MCF 10A (cell line): ENCODE measurements at places on chromosomes 6 and 20. TPM values are rescaled to one million over a fixed set of nuclear protein-coding genes. Genes with fewer than 3 reads are reported as not detected.

- DNase-seq: no peak
Observed at GRCh38 chr6:37241775-37242428, 15.7 kb upstream of the TBC1D22B start.

GRCh38 chr6:108565893-108566292 lies 5.2 kb downstream of the FOXO3 start:
- peak; percentile 92 for DNase-seq

DNA sequence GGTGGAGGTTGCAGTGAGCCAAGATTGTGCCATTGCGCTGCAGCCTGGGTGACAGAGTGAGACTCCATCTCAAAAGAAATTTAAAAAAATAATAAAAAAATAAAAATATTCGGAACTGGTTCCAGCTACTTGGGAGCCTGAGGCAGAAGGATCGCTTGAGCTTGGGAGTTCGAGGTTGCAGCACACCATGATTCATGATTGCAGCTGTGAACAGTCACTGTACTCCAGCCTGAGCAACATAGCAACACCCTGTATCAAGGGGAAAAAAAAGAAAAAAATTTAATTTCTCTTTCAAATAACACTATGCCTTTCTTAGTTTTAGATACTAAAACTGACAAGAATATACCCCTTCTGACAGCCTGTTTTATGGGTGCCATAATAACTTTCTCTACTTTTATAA lies 10.5 kb downstream of the KDM1B start:
- DNase-seq: peak; percentile 33

ZBTB24 gene
- total RNA-seq: 9.6 and 10.4 TPM in 2 replicates

DNA sequence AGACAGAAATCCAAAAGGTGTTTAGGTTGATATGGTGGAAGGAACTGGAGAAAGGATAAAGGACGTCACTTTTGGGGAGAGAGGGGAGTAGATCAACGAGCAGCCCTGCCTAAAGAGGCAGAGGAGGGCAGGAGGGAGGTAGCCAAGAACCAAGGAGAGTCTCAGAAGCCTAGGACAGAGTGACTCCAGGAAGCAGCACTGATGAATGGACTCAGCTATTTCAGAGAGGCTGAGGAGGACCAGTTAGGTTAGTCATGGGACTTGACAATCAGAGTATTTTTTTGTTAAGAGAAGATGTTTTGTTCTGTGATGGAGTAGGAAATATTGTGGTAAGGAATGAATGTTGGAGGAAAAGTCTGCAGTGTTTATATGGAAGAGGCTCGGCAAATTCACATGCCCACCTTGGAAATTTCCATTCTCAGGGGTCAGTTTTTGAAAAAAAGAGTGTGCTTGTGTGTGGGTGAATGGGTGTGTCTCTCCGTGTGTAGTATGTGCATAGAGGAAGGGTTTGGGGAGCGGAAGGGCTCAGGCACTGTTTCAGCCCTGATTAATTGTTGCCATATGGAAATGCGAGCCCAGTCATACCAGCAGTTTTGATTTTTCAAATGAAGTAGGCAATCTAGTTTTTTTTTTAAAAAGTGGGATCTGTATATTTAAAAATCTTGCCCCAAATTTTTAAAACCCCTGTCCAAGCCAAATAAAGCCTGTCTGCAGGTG lies 303.6 kb downstream of the SAMD5 start:
- no peak for DNase-seq

DNA sequence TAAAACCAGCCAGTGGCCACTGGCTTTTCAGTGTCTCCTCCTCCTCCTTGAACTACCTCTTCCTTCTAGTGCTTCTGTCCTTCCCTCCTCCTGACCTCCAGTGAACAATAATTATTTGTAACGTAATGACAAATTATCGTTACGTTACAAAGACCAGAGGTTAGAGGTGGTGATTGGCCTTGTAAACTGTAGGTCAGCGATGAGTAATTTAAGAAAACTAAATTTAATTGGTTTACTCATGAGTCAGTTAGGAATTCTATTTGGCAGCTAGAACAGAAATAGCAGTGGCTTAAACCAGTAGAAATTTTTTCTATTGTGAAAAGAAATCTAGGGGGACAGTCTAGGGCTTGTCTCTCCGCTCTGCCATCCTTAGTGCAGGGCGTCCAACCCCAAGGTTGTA lies 38.8 kb downstream of the PPARD start:
- no peak for DNase-seq

GRCh38 chr6:158660333-158660754 lies 10.5 kb downstream of the SYTL3 start:
- peak; percentile 47 for DNase-seq

HLA-DRB5 gene
- not detected in 2 replicates for total RNA-seq

GRCh38 chr6:66638099-66638498 lies 931.1 kb upstream of the EYS start:
- no peak for DNase-seq

DNA sequence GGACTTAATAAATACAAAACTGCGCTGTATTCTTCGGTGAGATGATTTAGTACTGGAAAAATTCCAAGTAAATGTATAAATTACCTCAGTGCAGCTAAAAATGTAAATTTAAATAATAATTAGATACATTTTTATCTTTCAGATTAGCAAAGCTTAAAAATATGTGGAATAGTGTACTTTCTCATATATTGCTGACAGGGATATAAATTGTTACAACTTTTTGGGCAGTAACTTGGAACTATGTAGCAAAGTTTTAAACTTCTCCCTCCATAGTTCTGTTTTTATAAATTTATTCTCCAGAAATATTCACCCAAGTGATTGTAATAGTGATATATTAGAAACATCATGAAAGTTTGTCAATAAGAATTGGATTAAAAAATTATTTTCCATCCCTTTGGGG lies 384.6 kb upstream of the CITED2 start:
- no peak for DNase-seq

- no peak for DNase-seq
Observed at GRCh38 chr6:134092449-134092848, 40.0 kb upstream of the SLC2A12 start.

DNA sequence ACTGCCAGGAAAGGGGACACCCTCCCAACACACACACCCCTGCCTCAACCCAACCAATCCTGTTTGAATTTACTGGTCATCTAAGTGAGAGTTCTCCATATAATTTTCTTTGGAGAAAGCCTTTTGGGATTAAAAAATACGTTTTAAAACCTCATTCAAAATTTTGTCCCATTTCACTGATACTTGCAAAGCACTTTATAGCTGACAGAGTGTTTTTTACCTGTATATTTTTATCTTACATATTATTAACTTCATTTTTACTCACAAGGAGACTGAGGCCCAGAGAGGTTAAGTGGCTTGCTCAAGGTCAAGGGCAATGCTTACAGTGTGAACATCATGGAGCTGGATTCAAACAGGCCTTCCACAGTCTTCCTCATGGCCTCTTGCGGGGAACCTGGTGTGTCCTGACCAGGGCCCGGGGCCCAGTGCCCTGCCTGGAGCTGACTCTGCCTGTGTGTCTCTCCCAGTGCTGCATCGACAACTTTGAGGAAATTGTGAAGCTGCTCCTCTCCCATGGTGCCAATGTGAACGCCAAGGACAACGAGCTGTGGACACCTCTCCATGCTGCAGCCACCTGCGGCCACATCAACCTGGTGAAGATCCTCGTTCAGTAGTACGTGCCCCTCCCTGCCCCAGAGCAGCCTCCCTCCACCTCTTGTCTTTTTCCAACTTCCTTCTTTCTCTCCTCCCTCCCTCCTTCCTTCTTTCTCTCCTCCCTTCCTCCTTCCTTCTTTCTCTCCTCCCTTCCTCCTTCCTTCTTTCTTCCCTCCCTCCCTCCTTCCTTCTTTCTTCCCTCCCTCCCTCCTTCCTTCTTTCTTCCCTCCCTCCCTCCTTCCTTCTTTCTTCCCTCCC lies 30.9 kb upstream of the FAM83D start:
- DNase-seq: no peak

ATP6V1G2 gene
- total RNA-seq: 1.2 and 2.4 TPM in 2 replicates

DNA sequence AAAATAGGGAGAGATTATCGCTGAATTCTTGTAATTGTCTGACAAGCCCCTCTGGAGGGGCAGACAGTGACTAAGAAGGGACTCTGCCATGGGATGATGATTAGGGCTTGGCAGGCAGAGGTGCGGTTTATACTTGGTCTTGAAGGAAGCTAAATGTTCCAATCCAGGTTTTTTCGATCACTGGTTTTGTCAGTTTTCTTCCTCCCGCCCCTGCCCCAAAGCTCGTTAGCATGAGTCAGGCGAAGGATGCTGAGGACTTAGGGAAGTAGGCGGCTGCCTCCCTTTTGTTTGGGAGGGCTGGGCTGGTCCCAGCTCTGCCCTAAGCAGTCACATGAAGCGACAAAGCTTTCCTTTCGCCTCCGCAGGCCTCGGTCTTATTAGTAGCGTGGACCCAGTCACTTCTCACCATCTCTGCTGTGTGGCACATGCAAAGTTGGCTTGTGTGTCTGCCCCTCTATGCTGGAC lies 314.2 kb downstream of the CDC5L start:
- no peak for DNase-seq

ADGRF5 gene
- not detected in 2 replicates for total RNA-seq

DNA sequence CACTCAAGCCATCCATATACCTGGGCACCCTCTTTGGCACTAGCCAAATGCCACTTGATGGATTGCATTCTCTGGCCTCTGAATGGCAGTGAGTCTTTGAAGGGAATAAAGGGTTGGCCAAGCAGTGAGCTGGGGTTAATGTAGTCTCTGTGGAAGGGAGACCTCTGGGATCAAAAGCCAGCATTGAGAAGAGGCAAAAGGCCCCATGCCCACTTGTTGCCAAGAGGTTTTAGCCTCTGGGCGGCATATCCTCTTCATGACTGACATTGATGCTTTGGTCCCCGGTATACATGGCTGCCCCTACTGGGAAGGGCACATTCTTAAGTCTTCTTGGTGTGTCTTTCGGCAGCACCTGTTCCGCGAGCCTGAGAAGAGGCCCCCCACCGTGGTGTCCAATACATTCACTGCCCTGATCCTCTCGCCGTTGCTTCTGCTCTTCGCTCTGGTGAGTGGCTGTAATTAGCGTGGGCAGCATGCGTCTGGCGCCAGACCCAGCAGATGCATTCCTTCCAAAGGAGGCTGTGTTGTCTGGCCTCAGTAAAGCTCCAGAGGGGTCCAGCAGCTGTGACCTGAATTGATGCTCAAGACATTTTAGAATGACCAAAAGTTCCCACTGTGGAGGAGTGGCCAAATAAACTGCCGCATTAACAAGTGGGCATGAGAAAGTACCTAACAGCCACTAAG lies 29.5 kb downstream of the GHRH start:
- DNase-seq: no peak

ADGRB3 gene
- not detected in 2 replicates for total RNA-seq

SNAP25 gene
- total RNA-seq: not detected in 2 replicates

ANKRD66 gene
- total RNA-seq: not detected in 2 replicates

HLA-DRB1 gene
- total RNA-seq: not detected in 2 replicates

MYH7B gene
- total RNA-seq: 0.07 and 0.27 TPM in 2 replicates

PSMB8 gene
- 34.1 and 47.3 TPM in 2 replicates for total RNA-seq

DNA sequence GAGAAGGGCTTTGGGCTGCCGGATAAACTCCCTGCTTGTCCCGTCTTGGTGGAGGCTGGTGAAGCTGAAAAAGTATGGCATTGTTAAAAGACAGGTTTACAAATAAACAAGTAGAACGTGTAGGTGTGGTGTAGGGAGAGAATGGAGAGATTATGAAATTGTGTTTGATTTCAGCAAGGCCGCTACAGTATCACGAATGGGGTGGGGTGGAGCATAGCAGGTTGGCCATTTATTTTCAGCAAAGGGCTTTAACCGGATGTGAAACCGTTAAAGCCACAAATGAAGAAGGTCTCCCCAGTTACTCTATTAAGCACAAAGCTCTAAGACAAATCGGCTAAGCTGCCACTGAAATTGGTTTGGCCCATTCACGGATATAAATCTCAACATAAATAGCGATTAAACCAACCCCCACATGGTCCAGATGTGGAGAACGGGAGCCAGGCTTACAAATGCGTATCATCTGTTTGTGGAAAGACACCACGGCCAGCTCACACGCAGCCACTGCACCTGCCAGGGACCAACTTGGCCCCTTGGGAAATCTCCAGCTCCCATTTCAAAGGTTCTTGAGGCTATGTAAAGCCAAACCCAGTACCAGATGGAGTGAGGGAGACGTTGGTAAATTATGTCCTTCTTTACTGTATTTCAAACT lies 94.0 kb downstream of the ZMYND8 start:
- no peak for DNase-seq
